ENCODE measurements at places on chromosomes 13 and 19.

GRCh38 chr13:25168790-25169189 is 3.3 kb downstream of the AMER2 start:
- DNase-seq: no peak

GRCh38 chr13:77328819-77329132 is 1.9 kb upstream of the MYCBP2 start:
- DNase-seq: no peak

- DNase-seq: no peak
These were observed 2.1 kb downstream of the NECTIN2 start for GRCh38 chr19:44848036-44848811.

GRCh38 chr13:50893211-50893852 is 16.3 kb upstream of the RNASEH2B start:
- DNase-seq: no peak

- DNase-seq: no peak
These were observed 566 bp downstream of the MPV17L2 start for GRCh38 chr19:18193388-18194180.

- no peak for DNase-seq
These were observed 282.7 kb upstream of the KLHL1 start for GRCh38 chr13:70390968-70391367.

DNA sequence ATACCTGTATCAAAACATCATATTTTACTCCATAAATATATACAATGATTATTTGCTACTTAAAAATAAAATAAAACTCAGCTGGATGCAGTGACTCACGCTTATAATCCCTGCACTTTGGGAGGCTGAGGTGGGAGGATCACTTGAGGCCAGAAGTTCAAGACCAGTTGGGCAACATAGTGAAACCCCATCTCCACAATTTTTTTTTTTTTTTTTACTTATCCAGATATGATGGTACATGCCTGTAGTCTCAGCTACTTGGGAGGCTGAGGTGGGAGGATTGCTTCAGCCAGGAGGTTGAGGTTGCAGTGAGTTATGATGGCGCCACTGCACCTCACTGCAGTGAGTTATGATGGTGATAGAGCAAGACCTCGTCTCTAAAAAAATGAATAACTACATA is 22.4 kb downstream of the POU2F2 start:
- no peak for DNase-seq

- no peak for DNase-seq
These were observed 267.5 kb upstream of the KLHL1 start for GRCh38 chr13:70375718-70376117.

DNA sequence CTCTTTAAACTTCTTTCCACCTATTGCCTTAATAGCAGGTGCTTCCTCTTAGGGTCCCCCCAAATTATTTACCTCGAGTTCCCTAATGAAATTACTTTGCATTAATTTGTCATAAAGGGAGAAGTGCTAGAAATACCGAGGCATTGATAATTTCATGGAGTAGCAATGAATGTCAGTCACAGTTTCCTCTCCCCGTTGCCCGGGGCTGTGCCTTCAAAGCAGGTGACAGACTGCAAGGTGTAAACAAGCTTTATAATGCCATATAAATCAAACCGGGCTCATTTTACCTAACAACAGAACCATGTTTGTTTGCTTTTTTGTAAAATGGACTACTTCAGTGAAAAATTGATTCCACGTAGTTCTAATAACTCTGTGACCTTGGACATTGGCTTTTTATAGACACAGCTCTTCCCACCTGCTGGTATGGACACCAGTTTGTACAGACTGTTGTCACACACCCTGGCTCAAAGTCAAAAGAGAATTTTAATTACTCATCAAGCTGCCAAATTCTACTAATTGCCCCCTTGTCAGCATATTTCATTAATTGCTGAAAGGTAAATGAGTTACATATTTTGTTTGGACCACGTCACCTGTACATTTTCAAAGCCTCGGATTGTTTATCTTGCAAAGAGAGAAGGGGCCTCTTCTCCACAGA is 171.1 kb downstream of the STK24 start:
- DNase-seq: no peak

- no peak for DNase-seq
These were observed 1.9 kb upstream of the SH2D3A start for GRCh38 chr19:6769006-6769619.
